ENCODE measurements at places on chromosomes 16 and 17.

DNA sequence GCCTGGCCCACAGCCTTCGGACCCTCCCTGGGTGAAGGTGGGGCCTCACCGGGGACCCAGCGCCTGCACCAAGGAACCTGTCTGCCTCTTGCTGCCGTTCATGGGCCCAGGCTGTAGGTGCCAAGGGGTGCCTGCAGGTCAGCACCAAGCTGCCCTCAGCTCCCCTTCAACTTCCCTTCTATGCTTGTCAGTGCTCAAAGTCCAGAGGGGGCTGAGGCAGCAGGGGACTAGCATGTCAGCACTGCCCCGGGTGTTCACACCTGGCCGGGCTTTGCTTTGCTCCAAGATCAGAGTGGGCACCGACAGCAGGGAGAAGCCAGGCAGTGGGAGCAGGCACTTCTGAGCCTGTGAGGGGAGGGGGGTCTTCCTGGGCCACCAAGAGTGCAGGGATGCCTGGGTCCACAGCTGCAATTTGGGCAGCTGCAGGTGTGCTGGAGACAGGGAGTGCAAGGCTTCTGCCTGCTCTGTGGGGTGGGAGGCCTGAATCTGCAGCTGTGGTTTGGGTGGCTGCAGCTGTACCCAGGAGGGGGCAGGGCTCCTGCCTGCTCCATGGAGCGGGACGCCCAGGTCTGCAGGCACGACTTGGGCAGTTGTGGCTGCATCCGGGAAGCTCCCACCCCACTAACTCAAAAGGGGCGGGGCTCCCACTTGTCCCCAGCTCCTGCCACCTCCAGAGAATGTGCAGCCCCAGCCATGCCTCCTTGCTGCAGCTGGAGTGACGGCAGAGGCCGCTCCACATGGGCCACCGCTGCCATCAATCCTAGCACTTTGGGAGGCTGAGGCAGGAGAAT, 27.6 kb upstream of the PRM1 start:
- DNase-seq = no peak

- no peak for DNase-seq
Observed at GRCh38 chr17:73791631-73792030, 147.4 kb upstream of the SDK2 start.

DNA sequence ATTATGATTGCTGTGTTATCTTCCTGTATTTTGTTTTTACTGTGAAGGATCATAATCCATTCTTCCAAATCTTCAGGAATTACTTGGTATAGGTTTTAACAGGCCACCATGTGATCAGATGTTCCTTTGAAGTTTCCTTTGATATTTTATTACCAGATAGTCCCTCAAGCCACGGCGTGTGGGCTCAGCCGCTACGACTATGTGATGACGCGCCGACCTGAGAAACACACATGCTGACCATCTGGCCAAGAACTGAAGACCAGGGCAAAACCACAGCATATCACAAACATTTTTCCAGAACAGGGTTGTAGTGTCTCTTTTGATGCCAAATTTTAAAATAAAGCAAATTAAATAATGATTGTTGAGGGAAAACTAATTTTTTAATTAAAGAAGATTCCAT, 47.3 kb downstream of the ZCCHC14 start:
- no peak for DNase-seq

GRCh38 chr16:53559270-53559951, 56.4 kb upstream of the AKTIP start:
- DNase-seq = peak; percentile 19

GRCh38 chr16:4847774-4848587, 700 bp downstream of the UBN1 start:
- DNase-seq = peak; percentile 71

- DNase-seq = no peak
Observed at GRCh38 chr16:66996324-66996982, 8.1 kb downstream of the CES4A start.

- no peak for DNase-seq
Observed at GRCh38 chr17:62641153-62641552, 13.7 kb downstream of the MRC2 start.

GRCh38 chr17:2821868-2822267, 25.6 kb downstream of the RAP1GAP2 start:
- no peak for DNase-seq

GRCh38 chr17:41012326-41013120, 3.6 kb upstream of the KRTAP3-1 start:
- DNase-seq = no peak

- no peak for DNase-seq
Observed at GRCh38 chr17:60671482-60671881, 6.2 kb upstream of the BCAS3 start.

DNA sequence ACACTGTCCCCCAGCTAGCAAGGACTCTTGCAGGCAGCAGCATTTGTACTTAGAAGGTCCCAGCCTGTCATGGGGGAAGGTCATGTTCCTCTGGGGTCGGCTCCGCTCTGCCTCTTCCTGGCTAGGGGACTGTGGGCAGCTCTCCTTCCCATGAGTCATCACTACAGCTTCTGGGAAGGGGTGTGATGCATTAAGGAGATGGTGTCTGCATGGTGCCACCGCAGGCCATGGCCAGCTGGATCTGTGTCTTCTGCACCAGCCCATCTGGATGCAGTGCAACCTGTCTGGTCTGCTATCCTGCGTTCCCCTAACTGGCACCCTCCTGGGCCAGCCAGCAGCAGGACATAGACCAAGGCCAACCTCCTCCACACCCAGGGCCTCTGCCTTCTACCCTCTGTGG, 6.3 kb downstream of the STARD3 start:
- no peak for DNase-seq

DNA sequence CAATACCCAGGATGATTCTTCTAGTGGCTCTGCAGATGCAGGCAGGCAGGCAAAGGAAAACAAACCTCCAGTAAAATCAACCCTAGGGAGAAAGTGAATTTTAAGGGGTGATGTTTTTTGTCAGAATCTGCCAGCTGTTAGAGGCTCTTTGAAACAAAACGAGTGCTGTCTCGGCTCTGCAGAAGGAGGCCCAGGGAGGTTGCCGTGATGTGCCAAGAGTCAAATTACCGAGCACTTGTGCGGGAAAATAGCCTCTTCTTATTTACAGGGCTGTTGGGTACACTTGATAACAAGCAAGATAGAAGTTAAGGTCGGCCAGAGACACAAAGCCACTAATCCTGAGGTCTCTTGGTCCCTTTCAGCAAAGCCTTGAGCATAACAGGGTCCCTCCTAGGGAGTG, 68.9 kb upstream of the EEF2KMT start:
- no peak for DNase-seq

DNA sequence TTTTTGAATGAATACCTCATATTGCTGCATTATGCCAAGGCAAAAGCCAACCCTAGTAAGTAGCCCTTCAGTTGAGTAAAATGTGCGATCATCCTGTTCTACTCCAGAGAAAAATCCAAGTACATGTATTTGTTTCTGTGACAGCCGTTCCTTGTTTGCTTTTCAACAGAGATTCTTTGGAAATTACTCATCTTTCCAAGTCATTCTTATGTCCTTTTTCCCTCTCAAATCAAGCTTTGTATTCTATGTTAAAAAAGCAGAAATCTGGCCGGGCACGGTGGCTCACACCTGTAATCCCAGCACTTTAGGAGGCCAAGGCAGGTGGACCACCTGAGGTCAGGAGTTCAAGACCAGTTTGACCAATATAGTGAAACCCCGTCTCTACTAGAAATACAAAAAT, 112.9 kb upstream of the HAS3 start:
- no peak for DNase-seq

DNA sequence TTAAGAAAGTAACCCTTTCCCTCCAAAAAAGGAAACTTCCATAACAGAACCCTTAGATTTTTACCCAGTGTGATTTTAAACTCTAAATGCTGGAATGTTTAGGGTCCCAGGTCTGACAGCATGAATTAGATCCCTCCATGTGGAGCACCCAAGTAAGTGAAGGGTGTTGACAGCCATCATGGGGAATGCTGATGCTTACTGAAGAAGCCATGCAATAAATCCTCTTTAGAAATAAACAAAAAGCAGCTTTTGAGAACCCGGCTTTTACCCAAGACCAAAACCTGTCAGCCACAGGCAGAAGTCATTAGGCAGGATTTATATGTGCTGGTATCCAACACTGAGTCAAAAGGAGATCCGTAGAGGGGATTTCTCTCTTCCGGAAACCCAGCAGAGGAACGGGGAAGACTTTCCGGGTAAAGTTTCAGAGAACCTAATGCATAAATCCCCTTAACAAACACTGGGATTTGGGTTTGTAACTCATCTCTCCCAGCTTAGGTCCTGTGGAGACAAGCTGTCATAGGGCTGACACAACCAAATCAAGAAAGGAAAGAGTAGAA, 287.5 kb downstream of the IRX3 start:
- no peak for DNase-seq

- no peak for DNase-seq
Observed at GRCh38 chr16:84832488-84833143, 12.8 kb downstream of the CRISPLD2 start.

DNA sequence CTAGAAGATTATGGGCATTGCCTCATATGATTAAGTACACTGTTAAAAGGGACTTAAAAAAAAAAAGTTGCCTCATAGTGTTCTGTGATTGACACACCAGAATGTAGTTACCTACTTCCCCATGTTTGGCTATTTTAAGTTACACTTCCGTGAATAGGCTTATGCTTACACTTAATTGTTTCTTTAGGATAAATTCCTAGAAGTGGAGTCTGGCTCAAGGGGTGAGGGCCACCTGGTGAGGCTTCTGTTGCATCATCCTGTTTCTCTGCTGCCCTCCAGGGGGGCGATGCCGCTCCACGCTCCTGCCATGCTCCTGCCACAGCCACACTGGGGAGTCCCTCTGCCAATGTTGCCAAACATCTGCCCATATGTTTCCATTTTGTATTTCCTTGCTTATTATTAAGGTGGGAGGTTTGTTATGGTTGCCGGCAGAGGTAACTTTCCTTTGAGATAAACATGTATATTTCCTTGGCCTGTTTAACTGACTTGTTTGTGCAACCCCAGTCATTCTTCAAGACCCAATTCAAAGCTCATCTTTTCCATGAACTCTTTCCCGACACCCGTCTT, 73.1 kb downstream of the KSR1 start:
- DNase-seq = peak; percentile 83

- DNase-seq = no peak
Observed at GRCh38 chr17:21535686-21536375, 156.5 kb upstream of the KCNJ18 start.

- DNase-seq = no peak
Observed at GRCh38 chr17:67137026-67137370, 92.6 kb downstream of the CACNG1 start.

DNA sequence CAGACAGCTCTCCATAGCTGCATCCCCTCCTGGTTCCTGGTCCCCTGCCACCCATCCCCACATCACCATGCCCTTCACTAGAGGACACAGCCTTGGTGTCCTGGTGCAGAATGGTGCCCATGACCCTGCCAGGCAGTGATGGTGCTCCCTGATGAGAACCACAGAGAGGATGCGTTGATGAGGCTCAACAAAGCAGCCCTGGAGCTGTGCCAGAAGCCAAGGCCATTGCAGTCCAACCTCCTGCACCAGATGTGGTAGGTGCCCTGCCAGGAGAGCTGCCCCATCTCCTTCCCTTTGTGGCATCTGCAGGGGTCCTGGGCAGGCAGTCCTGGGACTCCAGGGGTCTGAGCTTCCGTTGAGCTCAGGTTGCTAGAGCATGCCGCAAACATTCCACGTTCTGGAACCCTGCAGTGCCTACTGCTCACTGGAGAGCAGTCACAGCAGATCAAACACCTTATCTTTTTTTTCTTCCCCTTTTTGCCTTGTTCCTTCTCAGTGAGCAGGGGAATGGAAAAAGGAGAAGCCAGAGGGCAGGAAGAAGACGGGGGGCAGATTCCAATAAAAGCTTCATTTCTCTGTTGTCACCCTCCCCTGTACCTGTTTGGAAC, 5.3 kb upstream of the EPN3 start:
- DNase-seq = no peak

- no peak for DNase-seq
Observed at GRCh38 chr17:42832213-42832933, 824 bp upstream of the PSME3 start.

GRCh38 chr16:4328782-4329775, 13.2 kb downstream of the GLIS2 start:
- DNase-seq = no peak

DNA sequence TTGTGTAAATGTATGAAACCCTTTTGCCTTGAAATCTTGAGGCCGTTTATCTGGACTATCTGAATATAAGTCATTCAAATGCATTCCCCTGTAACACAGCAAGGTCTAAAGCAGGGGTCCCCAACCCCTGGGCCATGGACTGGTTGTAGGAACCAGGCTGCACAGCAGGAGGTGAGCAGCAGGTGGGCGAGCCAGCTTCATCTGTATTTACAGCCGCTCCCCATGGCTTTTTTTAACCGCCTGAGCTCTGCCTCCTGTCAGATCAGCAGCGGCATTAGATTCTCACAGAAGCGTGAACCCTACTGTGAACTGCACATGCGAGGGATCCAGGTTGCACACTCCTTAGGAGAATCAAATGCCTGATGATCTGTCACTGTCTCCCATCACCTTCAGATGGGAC, 24.1 kb downstream of the DNAH3 start:
- DNase-seq = no peak

DNA sequence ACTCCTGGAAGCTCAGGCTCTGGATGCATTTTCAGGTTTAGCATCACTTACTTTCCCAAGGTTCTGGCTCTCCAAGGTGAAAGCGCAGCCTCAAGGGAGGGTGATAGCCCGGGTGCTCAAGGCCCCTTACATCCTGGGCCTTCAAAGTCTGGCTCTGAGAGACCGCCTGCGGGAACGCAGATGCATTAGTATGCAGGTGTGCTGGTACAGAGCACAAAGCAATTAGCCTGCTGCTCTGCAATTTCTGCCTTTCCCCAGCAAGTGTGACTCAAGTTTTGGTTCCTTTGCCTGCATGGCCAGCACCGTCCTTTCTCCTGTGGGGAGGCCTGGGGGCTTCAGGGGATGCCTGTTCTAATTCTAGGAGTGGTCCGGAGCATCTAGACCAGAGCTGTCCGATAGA, 116.2 kb downstream of the AATF start:
- DNase-seq = no peak

- DNase-seq = no peak
Observed at GRCh38 chr17:77618731-77619130, 339.8 kb upstream of the TNRC6C start.

GRCh38 chr16:35510701-35511100, 2051.3 kb downstream of the TP53TG3F start:
- DNase-seq = no peak

- no peak for DNase-seq
Observed at GRCh38 chr17:61313461-61314326, 85.9 kb upstream of the TBX2 start.

- DNase-seq = no peak
Observed at GRCh38 chr16:70482624-70483023, 28.2 kb downstream of the FCSK start.

GRCh38 chr16:23699100-23699499, 13.9 kb downstream of the ERN2 start:
- no peak for DNase-seq

All from hematopoietic multipotent progenitor cell treated with erythropoietin and hydrocortisone succinate and interleukin-3 and kit ligand, for 8 days (in vitro differentiated cells).